ENCODE measurements at places on chromosomes 11 and 22. TPM values are rescaled to one million over a fixed set of nuclear protein-coding genes. Genes with fewer than 3 reads are reported as not detected.

SELENOH gene
- 86.7 TPM for total RNA-seq

MYBPC3 gene
- total RNA-seq = not detected

HORMAD2 gene
- not detected for total RNA-seq

OR52H1 gene
- not detected for total RNA-seq

ASRGL1 gene
- 37.5 TPM for total RNA-seq

GAL gene
- 5.3 TPM for total RNA-seq

PPP2R5B gene
- total RNA-seq = 10.1 TPM

ASPHD2 gene
- total RNA-seq = 6.0 TPM

ST14 gene
- total RNA-seq = not detected

VPREB1 gene
- not detected for total RNA-seq

APOA1 gene
- not detected for total RNA-seq

CTSF gene
- 10.0 TPM for total RNA-seq

OR8D1 gene
- not detected for total RNA-seq

RAB38 gene
- 8.6 TPM for total RNA-seq

ART1 gene
- total RNA-seq = not detected

SYT8 gene
- total RNA-seq = not detected

CNTN5 gene
- total RNA-seq = not detected

TMEM126A gene
- 68.4 TPM for total RNA-seq

ANKRD49 gene
- total RNA-seq = 13.2 TPM

KRTAP5-1 gene
- not detected for total RNA-seq

PLAAT5 gene
- not detected for total RNA-seq

TREH gene
- not detected for total RNA-seq

CALCA gene
- not detected for total RNA-seq

VPS37C gene
- total RNA-seq = 15.3 TPM

SERHL2 gene
- 1.3 TPM for total RNA-seq

RAB3IL1 gene
- total RNA-seq = 1.0 TPM

SLC29A2 gene
- 0.27 TPM for total RNA-seq

NTM gene
- total RNA-seq = 0.66 TPM

HBG1 gene
- not detected for total RNA-seq

MDK gene
- 50.0 TPM for total RNA-seq

TRIM51 gene
- not detected for total RNA-seq

CCDC87 gene
- 0.50 TPM for total RNA-seq

SLC22A6 gene
- not detected for total RNA-seq

RIMBP3B gene
- not detected for total RNA-seq

MIOX gene
- not detected for total RNA-seq

OR8A1 gene
- not detected for total RNA-seq

CADM1 gene
- total RNA-seq = 9.7 TPM

CARD16 gene
- total RNA-seq = 23.5 TPM

UFD1 gene
- 121 TPM for total RNA-seq

RGL4 gene
- total RNA-seq = not detected

NPAS4 gene
- not detected for total RNA-seq

PTPRJ gene
- 9.2 TPM for total RNA-seq

CDC45 gene
- total RNA-seq = 32.7 TPM

OR10D3 gene
- total RNA-seq = under 0.01 TPM

ROBO4 gene
- 265 TPM for total RNA-seq

OR5P2 gene
- not detected for total RNA-seq

MS4A4E gene
- not detected for total RNA-seq

BSX gene
- not detected for total RNA-seq

LIF gene
- 0.27 TPM for total RNA-seq

MRPL16 gene
- total RNA-seq = 52.3 TPM

KCTD14 gene
- 1.1 TPM for total RNA-seq

GRM5 gene
- 0.13 TPM for total RNA-seq

KRTAP5-8 gene
- not detected for total RNA-seq

POTEH gene
- not detected for total RNA-seq

SLC22A9 gene
- total RNA-seq = not detected

SLC16A8 gene
- total RNA-seq = not detected

PKNOX2 gene
- total RNA-seq = 0.13 TPM

TRIM6 gene
- 0.66 TPM for total RNA-seq
